ENCODE measurements at places on chromosomes 11 and 22.
A peak's percentile ranks its signal among the peaks of the same experiment; 100 is the strongest.

DNA sequence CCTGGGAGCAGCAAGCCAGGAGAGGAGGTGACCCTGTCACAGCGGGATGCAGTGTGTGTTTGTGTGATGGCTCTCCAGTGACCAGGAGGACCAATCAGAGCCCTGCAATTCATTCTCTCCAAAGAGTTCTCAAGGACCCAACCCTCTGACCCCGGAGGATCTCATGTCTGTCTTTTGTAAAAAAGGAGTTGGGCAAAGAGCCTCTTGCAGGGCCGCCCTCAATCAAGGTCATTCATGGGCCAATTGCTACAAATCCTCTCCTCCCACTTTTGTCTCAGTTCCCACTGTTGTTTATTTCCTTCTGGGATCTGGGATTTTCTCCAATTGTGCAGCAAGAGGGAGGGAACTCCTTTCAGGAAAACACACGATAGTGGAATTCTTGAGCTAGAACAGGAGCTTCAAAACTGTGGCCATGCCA lies 4.0 kb downstream of the TECTA start:
- DNase-seq, result peak; percentile 59

- peak; percentile 80 for DNase-seq
Observed at GRCh38 chr11:47514825-47515647, 37.9 kb downstream of the CELF1 start.

GRCh38 chr11:61714316-61714715 lies 34.1 kb downstream of the DAGLA start:
- no peak for DNase-seq

DNA sequence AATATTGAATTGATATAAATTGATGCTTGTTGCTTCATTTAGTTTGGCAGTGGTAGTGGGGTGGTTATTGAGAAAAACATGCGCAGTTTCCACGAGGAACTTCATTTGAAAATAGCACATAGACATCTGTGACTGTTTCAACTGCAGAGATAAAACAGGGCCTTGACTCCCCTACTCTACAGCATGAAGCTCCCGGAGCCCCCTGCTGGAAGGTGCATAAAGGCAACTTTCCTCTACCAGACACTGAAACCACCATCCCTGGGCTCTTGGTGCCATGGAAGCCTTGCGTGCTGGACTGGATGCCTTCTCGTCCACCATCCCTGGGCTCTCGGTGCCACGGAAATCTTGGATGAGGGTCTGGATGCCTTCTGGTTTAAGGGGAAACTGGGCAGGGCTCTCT lies 195.9 kb downstream of the CSNK2A3 start:
- peak; percentile 37 for DNase-seq

DNA sequence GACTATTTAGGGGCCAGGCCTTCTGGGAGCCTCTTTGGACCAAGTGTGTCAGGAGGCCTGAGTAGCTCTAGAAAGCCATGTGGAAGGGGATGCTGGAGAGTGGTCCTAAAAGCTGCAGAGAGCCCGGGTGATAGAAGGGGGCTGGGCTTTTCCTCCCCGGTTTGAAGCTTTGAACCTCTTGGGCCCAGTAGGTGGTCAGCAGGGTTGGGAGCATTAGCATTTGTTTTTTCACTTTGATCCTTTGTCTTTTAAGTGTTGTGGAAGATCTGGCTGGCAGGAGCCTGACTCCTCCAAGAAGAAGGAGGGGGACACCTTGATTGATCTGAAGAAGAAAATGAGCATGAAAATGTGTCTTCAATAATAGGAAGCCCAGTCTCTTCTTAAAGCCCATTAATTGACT lies 596.6 kb downstream of the INSC start:
- no peak for DNase-seq

DNA sequence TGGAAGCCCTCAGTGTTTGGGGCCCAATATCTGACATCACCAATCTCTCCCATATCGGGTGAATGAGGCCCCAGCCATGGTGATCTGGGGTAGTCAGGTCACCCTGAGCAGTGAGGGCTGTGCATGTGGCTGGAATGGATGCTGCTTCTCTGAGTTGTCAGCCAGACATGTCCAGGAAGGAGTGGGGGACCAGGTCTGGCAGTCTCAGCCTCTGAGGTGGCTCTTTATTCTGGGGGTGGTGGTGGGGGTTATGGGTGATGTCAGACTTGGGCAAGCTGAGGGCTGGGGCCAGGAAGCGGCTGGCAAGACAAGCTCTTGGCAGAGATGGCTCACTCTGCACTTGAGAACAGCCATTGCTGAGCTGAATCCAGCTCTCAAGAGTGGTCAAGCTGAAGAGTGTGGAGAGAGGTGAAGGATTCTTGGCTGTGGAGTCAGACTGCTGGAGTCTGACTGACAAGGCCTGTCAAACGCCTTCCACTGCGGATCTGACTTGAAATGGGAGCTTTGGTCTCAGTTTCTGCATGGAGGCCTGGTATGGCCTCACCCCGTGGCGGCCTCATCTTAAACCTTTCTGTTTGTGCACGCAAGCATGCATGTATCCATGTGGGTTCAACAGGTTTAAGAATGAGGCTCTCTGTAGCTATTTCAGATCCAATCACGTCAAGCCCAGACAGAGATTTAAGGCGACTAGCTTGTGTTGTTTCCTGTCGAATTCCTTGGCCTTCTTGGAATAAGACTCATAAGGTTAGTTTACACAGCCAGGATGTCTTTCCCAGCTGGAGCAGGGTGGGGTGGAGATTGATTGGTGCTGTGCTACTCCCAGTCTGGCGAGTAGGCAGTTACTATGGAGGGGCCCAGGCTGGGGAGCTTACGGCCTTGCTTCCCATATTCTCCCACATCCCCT lies 83.9 kb upstream of the TIMP3 start:
- no peak for DNase-seq

GRCh38 chr22:22397875-22398524 lies 110.5 kb downstream of the ZNF280B start:
- no peak for DNase-seq

- DNase-seq, result no peak
Observed at GRCh38 chr11:19208181-19208580, 6.4 kb upstream of the CSRP3 start.

GRCh38 chr22:22877523-22878210 lies 9.9 kb upstream of the IGLL5 start:
- no peak for DNase-seq

DNA sequence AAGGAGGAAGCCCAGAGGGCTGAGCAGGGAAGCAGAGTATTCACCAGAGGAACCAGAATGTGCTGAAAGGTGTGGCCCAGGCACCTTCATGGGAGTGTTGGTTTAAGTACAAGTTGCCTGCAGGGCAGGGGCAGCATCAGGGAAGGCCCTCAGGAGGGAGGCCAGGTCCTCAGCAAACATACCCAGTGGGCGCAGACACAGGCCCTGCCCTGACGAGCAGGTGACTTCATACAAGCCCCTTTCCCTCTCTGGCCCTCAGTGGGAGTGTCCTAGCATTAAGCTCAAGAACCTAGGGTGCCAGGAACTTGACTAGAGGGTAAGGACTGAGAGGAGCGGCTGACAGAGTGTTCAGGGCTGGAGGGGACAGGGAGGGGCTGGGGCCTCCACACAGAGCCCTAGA lies 7.5 kb upstream of the CASTOR1 start:
- no peak for DNase-seq

- no peak for DNase-seq
Observed at GRCh38 chr22:24803064-24803542, 2.9 kb upstream of the SGSM1 start.

DNA sequence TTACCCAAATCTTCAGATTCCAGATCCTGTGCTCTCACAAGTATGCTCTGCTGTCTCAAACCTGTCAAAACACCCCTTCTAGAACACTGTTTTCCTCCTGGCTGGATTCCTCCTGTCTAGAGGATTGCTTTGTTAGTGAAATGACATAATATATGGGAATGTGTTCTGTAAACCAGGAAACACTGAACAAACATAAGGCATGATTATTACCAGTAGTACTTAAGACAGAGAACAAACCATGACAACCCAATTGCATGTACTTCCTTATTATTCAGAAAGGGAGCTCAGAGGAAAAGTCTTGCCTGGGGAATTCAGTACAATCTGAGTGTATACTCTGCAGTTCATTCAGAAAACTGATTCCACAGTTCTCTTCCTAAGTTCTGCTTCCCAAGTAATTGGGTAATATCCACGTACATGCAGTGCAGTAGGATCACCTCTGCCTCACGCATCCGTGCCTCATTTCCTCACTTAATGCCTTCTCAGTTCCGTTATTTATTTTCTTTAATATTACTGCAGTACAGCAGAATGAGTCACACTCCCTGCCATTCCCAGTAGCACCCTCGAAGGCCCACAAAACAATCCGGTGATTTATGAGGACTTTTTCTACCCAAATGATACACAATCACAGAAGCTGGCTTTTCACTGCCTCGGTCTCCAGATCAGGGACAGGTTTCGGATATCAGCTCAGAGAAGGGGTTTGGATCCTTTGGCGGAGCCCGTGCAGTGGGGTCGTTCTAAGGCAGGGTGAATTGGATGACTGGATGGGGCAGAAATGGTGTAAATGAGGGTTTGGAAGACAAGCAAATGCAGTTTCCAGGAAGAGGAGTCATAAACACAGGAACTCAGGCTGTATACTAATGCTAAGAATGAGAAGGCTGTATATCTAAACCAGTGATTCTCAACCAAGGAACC lies 896.9 kb downstream of the KCNA4 start:
- no peak for DNase-seq

DNA sequence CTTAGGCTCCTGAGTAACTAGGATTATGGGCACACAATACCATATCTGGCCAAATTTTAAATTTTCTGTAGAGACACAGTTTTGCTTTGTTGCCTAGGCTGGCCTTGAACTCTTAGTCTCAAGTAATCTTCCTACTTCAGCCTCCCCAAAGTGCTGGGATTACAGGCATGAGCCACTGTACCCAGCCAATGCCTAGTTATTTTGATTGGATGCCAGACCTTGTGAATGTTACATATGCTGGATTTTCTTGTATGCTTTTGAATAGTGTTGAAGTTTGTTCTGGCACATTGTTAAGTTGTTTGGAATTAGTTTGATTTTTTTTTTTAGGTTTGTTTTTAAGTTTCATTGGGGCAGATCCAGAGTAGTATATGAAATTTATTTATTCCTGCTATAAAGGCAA lies 110.7 kb upstream of the ANO5 start:
- no peak for DNase-seq

DNA sequence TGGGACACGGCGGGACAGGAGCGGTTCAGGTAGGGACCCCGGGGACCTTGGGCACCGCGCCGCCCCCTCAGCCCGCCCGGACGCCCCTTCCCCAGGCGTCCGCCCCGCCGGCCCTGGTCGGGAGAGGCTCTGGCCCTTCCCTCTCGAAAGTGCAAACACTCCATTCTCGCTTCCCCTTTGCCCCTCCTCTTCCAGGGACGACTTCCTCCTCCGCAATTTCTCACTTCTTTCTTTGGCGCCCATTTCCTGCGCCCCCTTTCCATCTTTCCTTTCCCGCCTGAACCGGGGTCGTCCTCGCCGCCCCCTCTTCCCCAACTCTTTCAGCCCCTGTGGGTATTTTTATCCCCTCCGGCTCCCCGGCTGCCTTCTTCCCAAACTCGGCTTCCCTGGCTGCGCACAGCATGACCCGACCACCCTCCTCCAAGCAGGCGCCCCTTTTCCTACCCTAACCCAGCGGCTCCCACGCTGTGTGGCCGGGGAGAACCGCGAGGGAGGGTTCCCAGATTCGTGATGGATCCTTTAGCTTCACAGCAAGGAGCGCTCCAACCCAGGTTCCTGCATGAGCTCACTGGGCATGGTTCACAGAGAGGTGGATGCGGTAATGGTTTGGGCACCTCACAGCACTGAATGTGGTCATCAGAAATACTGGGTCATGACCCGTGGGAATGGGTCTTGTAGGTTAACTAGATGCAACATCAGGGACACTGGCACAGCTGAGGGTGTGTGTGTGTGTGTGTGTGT lies 689 bp downstream of the RAB39A start:
- DNase-seq, result no peak

GRCh38 chr22:45425101-45425500 lies 11.6 kb downstream of the RIBC2 start:
- no peak for DNase-seq

GRCh38 chr11:60165538-60165937 lies 17.3 kb downstream of the MS4A6A start:
- DNase-seq, result no peak

GRCh38 chr11:71118671-71119250 lies 133.6 kb downstream of the SHANK2 start:
- DNase-seq, result no peak

GRCh38 chr22:29524442-29525191 lies 28.9 kb downstream of the THOC5 start:
- no peak for DNase-seq

All from NCI-H446 (cell line).